ENCODE measurements at places on chromosomes 4 and X.

DNA sequence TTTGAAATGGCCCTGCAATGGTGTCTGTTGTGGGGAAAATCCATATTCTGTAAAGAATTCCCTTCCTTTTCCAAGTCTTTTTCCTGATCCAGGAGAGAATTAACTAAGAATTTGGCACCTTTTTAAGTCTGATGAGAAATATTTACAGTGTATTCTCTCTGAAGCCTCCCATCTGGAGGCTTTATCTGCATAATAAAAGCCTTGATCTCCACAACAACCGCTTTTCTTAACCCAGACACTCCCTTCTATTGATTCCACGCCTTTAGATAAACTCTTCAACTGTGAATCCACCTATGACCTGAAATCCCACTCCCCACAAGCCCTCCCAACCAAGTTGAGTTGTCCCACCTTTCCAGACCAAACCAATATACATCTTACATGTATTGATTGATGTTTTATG lies 43.1 kb upstream of the TMPRSS11E start:
- no peak for DNase-seq
- H3K27ac ChIP-seq: no peak overlapping the region
- no peak overlapping the region for H3K4me3 ChIP-seq
- no peaks in the 10 kb centered on the region for H3K4me1 ChIP-seq
- no peaks in the 10 kb centered on the region for H3K27me3 ChIP-seq
- no peaks in the 10 kb centered on the region for H3K36me3 ChIP-seq

- no peaks in the 10 kb centered on the region for H3K4me1 ChIP-seq
- H3K4me3 ChIP-seq: no peak within 1 kb of the TSS
- DNase-seq: no peak
- H3K36me3 ChIP-seq: no peaks in the 10 kb centered on the region
These were observed at the start of gene GATA1 for GRCh38 chrX:48786341-48786800. GATA1 (plus strand) TSS chrX:48786590; CDS start chrX:48791110, 4,520 bp downstream.

DNA sequence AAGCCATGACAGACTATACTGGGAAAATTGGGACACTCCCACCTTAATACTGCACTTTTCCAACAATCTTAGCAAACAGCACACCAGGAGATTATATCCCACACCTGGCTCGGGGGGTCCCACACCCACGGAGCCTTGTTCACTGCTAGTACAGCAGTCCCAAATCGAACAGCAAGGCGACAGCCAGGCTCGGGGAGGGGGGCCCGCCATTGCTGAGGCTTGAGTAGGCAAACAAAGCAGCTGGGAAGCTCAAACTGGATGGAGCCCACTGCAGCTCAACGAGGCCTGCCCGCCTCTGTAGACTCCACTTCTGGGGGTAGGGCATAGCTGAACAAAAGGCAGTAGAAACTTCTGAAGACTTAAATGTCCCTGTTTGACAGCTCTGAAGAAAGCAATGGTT lies 118.3 kb downstream of the MAGEB5 start:
- no peaks in the 10 kb centered on the region for H3K36me3 ChIP-seq
- no peaks in the 10 kb centered on the region for H3K4me1 ChIP-seq
- DNase-seq: no peak

DNA sequence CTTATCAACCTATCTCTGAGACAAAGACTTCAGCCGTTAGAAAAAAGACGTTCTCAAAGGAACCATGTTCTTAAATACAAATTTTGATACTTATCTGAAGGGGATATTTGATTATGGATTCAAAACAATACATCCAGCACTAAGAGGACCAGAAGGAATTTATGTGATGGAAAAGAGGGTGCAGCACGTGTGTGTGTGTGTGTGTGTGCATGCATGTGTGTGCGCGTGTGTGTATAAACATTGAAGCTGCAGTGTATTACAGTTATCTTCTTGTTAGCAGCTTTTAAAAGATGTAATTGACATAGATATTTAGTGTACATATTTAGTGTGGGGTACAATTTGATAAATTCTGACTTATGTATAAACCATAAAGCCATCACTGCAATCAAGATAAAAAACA lies 44.9 kb downstream of the ANK2 start:
- no peak for DNase-seq
- no peaks in the 10 kb centered on the region for H3K27me3 ChIP-seq
- no peaks in the 10 kb centered on the region for H3K36me3 ChIP-seq
- no peak overlapping the region for H3K4me3 ChIP-seq

GRCh38 chrX:135535077-135535940 lies 14.8 kb downstream of the INTS6L start:
- DNase-seq: no peak
- H3K27me3 ChIP-seq: no peaks in the 10 kb centered on the region
- no peak overlapping the region for H3K4me3 ChIP-seq
- peaks cover 28% of the 10 kb centered on the region for H3K4me1 ChIP-seq
- no peak overlapping the region for H3K27ac ChIP-seq

DNA sequence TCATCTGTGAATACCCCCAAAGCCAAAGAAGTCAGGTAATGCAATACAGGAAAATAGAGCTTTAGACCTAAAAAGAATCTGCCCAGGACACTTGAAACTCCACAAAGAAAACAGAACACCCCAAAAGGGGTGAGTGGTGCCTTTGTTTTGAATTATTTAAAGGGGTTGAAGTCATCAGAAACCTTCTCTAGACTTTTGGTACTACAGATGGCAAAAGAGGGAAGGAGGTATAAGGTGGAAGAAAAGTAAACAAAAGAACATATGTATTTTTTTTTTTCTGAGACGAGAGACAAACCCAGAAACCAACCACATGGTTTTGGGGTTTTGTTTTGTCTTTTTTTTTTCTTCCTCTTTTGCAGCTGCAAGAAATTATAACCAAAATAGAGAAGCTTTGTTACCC lies 1477.8 kb downstream of the C4orf33 start:
- H3K36me3 ChIP-seq: no peaks in the 10 kb centered on the region
- no peaks in the 10 kb centered on the region for H3K4me1 ChIP-seq
- H3K4me3 ChIP-seq: no peak overlapping the region

DNA sequence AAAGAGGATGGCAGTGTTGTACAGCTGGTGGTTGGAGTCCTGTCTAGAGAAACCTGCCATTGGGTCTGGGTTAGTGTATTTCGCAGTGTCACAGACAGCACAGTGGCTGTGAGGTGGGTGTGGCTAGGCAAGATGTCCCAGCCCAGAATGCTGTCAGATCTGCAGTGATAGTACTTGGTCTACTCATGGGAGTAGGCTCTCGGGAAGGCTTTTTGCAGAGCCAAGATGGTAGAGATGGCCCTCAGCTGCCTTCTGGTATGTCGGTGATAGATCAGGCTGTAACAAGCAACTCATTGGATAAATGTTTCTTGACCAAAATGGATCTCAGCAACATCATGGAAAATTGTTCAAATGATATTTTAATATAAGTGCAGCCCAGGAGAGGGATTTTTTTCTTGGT lies 84.3 kb upstream of the WDR1 start:
- no peaks in the 10 kb centered on the region for H3K36me3 ChIP-seq
- H3K27me3 ChIP-seq: no peaks in the 10 kb centered on the region
- peak overlapping the region; percentile 22 for H3K27ac ChIP-seq
- DNase-seq: no peak
- H3K4me3 ChIP-seq: no peak overlapping the region
- no peaks in the 10 kb centered on the region for H3K4me1 ChIP-seq

DNA sequence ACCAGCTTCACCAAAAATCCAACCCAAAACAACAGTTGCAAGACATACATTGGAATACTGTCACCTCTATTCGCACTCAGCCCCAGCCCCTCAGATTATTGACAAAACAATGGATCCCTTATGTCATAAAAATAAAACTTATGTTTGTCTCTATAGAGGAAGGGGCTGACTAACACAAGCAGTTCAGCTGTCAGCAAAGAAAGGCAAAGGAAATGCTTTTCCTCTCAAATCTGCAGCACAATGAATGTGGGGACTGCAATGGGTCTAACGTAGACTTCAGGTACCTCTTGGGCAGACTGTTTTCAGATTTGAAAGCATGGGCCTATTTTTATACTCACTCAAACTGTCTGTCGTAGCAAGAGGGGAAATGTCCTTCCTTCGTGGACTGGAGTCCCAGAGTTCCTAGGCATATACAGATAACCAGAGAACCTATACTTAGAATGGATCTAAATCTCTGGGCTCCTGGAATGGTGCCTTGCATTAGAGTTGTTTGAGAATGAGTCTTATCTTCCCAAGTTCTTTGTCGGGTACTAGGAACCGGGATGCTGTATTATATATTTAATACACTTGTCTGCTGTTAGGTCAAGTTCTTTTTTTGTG lies 307.7 kb upstream of the DDX53 start:
- no peak overlapping the region for H3K27ac ChIP-seq
- no peak overlapping the region for H3K4me3 ChIP-seq
- DNase-seq: no peak
- no peaks in the 10 kb centered on the region for H3K4me1 ChIP-seq

DNA sequence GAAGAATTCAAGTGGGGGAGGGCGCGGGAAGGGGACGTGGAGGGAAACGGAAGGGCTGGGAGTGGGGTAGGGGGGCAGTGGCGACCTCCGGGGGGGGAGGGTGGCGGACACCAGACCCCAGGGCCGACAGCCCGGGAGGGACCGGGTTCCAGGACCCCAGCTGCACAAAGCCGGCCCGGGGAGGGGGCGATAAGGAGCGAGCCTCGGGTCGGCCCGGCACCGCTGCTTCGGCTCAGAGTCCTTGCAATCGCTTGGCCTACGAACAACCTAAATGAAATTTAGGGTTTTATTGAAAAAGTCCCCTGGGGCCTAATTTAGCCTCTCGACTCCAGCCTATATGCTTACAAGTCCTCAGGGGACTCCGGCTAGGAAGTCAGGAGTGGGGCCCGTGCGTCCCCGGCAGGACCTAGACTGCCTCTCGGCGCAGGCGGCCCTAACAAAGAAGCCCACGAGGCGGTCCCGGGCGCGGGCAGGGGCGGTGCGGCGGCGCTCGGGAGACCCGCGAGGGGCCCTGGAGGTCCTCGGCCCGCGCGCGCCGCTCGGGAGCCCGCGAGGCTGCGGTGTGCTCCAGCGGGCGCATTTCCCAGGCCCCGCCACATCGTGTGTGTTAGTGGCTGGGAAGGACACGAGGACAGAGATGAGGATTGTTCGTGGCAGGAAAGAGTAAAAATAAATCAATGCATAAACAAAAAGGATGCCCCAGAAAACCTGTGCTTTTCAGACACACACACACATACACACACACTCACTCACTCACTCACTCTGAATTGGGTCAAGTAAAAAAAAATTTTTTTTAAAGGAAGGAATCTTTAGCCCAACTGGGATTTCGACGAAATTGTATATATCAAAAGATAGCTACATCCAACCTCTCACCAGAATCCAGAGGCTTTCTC lies 70.0 kb downstream of the MGST2 start:
- H3K27me3 ChIP-seq: peaks cover 15% of the 10 kb centered on the region
- H3K4me3 ChIP-seq: peak overlapping the region; percentile 34
- H3K36me3 ChIP-seq: no peaks in the 10 kb centered on the region
- no peak for DNase-seq

DNA sequence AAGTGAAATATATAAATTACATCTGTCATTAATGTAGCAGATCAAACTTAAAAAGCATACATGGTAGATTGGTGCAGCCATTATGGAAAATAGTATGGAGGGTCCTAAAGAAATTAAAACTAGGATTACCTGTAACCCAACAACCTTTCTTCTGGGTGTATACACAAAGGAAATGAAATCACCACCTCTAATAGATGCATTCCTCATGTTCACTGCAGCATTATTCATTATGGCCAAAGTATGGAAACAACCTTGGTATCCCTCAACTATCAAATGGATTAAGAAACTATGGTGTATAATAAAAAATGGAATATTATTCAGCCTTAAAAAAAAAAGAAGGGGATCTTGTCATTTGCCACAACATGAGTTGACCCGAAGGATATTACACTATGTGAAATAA lies 13.7 kb downstream of the WDFY3 start:
- no peak overlapping the region for H3K4me3 ChIP-seq
- no peak overlapping the region for H3K27ac ChIP-seq
- DNase-seq: no peak

Measured in CD8-positive, alpha-beta memory T cell (primary cell).